NCI-H187 (cell line): ENCODE measurements at places on chromosomes 4 and X.

- DNase-seq: no peak
Observed at GRCh38 chrX:35886135-35886534, 33.4 kb upstream of the CFAP47 start.

- DNase-seq: no peak
Observed at GRCh38 chrX:29652484-29652883, 562.9 kb upstream of the MAGEB2 start.

GRCh38 chrX:107477406-107477805 is 28.0 kb downstream of the FRMPD3 start:
- DNase-seq: no peak

DNA sequence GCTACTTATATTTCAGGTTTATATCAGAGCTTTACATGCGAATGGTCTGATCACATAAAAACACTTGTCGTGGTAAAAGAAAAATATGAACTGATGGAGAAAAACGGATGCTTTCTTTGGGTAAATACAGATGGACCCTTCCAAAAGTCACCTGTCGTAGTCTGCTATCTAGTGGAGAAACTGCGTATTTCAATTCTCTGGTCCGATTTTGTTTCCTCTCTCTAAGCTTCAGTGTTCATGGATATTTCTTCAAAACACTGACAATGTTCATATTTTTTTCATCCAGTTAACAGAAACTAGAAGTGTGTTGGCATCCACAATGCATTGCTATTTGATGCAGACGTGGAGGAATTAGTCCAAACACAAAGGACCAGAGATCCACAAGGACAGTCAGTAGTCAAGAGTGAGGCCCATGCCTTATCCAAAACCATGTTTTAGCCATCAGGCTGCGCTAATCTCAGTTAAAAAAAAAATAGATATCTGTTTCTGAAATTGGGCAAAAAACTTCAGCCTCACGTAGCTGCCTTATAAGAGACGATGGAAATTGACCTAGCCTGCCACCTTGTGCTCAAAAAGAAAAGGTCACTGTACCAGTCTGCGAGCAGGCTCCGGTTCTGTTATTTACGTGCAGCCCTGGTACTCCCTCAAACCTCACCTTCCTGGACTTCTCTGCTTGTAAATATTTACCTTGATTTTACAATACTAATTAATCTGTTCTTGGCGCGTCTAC is 16.0 kb downstream of the MEPE start:
- DNase-seq: no peak

GRCh38 chrX:47579537-47579936 is 2.7 kb upstream of the TIMP1 start:
- no peak for DNase-seq

DNA sequence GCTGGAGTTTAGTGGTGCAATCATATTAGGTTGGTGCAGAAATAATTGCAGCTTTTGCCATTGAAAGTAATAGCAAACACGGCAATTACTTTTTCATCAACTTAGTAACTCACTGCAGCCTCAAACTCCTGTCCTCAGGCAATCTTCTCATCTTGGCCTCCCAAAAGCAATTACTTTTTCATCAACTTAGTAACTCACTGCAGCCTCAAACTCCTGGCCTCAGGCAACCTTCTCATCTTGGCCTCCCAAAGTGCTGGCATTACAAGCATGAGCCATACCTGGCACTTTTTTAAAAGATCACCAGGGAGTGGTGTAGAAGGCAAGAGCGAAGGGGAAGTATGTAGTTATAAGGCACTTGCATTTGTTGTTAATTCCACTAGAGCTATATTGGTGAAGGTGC is 491.1 kb upstream of the ADGRL3 start:
- no peak for DNase-seq

- no peak for DNase-seq
Observed at GRCh38 chr4:18262832-18263231, 241.3 kb upstream of the LCORL start.

GRCh38 chr4:123939621-123940020 is 543.0 kb downstream of the SPRY1 start:
- no peak for DNase-seq

GRCh38 chrX:1529328-1529727 is 7.7 kb downstream of the P2RY8 start:
- DNase-seq: no peak

DNA sequence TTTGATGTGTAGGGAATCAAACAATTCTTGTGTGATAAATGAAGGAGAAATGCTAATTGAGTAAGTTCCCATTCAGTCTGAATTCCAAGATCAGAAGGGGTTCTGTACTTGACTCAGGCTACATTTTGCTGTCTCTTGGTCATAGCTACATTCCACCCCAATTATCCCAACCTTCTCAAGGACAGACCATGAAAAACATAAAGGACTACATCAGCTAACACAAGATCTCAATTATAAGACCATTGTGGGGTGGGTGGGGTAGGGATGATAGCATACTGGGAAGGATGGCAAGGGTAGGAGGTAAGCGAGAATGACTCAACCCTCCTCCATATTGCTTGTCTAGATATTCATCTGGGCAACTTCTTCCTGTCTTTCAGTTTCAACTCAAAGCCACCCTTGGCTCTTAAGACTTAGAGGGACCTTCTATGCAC is 87.4 kb upstream of the ETNPPL start:
- DNase-seq: no peak

DNA sequence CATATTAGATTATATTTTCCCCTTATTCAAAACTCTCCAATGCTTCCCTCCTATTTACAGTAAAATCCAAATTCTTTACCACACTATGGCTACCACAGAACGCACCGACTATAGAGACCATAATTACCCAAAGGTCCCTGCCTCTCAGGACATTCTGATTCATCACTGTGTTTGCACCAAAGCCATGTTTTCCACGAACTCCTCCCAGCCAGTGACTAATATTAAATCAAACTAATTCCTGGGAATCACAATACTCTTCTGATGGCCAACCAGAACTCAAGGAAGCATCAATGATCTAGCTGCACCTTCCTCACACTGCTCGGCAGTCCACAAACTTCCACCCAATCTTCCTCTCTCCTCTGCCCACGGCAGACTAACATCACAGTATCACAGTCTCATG is 24.2 kb upstream of the EDNRA start:
- DNase-seq: no peak
